ENCODE measurements at places on chromosomes 1 and 21.
A peak's percentile ranks its signal among the peaks of the same experiment; 100 is the strongest.

DNA sequence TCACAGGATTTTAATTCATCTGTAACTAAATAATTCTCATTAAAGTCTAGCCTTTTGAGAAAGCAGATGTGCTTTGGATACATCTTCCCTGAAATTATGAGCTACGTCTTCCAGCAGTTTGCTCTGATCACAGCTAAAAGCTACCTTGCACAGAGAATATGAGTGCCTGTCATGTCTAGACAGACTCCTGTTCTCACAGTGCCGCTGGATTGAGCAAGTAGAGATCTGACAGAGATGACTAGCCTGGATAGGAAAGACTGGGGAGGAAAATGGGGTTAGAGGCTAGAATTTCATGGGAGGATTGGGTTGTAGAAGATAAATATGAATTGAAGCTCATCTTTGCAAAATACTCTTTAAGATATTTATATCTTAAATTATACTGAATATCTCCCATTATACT, 24.1 kb downstream of the CEPT1 start:
- DNase-seq: no peak

GRCh38 chr21:15367061-15367626, 302.3 kb upstream of the NRIP1 start:
- no peak for DNase-seq

DNA sequence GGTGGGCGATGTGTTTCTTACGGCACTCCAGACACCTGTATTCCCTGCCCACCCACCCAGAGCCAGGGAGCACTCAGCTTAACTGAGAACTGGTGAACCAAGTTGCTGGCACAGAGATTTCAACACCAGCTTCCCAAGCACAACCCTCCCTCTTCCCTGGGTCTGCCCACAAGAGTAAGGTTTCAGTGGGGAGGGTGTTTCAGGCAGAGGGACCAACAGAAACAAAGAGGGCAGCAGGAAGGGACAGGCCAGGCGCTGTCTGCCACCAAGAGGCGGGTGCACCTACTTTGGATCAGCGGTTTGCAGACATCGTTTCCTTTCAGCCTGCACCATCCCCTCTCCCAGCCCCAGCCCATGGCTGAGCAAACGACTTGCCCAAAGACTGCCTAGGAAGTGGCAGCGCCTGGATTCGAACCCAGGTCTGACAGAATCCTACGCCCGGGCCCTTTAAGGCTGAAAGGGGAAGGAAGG, 21.9 kb upstream of the ALDH4A1 start:
- DNase-seq: no peak

DNA sequence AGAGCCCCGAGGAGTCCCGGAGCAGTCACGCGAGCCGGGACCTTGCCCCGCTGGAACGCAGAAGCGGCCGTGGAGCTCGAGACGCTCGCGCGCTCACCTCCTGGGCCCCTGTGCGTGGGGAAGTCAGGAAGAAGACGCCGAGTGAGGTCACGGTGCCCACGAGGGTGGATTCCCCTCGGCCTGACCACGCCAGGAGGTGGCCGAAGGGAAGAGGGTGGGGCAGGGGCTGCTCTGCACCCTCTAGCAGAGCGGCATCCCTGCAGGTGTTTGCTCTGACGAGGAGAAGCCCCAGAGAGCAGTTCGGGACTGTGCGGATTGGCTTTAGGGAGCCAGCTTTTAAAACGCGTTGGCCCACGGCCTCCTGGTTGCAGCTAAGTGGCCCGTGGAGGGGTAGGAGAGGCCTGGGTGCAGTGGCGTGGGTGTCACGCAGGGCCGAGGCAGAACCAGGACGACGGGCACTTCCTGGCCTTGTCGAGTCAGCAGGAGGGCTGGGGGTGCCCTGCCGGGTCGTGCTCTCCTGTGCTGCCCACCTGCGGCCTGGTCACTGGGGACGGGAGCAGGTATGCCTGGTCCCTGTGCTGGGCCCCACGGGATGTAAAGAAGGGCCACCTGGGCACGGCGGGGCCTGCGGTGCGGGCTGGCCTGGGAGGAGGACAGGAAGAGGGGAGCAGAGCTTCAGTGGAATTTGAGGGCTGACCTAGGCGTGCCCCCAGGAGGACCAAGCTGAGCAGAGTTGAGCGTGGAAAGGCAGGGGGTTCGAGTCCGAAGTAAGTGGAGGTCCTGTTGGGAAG, 1.0 kb downstream of the PDXK start:
- no peak for DNase-seq

DNA sequence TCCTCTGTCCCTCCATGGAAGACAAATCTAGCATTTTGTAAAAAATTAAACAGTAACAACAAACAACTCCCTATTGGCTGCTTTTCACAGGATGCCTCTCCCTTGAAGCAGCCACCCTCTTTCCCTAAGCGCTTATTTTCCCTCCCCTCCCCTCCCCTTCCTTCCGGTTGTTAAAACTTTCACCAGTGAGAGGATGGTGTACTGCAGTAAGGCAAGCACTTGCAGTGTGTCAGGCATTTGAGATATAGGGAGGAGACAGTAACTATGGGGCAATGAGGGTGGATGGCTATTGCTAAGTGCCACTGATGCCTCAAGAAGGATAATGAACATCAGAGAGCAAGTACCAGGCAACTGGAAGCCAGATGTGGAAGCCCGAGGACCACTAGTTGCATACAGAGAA, 19.1 kb upstream of the KIAA1614 start:
- no peak for DNase-seq

- peak; percentile 60 for DNase-seq
Observed at GRCh38 chr1:15975358-15975804, 520 bp downstream of the ZBTB17 start.

- DNase-seq: no peak
Observed at GRCh38 chr21:44548922-44549321, 2.4 kb downstream of the KRTAP10-2 start.

DNA sequence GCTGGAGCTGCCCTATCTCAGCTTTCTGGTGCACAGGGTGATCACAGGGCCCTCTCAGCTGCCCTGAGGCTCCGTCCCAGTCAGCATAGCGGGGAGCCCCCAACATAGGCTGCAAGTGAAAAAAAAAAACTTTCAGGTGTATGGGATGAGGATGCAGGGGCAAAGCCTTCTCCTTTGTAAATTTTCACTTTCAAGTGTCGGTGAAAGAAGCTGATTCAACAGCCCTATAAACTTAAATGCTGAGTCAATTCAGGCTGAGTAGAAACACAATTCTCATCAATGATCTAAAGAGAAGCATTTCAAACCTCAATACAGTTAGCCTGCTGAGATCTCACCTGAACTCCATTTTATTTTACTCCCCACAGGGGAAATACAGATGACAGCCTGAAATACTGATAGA, 171.2 kb downstream of the SEC16B start:
- no peak for DNase-seq

- DNase-seq: no peak
Observed at GRCh38 chr1:11507309-11507708, 28.4 kb downstream of the DISP3 start.

DNA sequence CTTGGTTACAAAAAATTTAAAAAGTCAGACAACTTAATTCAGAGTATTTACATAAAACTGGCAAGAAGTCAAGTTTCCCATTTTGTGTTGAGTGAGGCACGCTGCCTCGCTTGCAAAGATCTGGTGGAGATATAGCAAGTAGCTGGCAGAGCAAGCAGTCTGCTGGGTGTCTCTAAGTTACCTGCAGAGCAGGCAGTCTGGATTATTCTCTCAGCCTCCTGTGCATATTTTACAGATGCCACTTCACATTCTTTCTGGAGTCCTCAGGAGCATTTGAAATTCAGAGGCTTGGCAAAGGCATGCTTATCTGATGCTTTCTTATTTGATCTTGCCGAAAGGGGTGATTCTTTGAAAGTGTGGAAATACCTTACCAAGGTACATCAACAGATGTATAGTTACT, 640.4 kb upstream of the ADGRL4 start:
- no peak for DNase-seq

DNA sequence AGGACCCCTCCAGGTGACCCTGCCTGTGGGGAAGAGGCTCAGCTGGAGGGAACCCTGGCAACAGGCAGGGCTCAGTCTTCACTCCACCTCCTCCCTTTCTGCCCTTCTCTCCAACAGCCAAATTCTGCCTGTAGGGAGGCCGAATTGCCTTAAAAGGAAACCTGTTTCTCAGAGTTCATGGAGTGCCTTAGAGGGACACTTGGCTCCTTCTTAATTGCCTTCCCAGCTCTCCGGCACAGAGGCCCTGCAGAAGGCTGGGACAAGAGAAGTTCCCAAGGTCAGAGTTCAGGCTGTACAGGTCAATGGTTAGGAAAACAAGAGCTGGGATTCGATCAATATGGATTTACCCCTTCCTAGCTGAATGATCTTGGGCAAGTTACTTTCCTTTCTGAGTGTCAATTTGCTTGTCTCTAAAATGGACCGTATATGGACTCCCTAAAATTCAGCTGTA, 6.2 kb downstream of the CSRP1 start:
- DNase-seq: no peak

DNA sequence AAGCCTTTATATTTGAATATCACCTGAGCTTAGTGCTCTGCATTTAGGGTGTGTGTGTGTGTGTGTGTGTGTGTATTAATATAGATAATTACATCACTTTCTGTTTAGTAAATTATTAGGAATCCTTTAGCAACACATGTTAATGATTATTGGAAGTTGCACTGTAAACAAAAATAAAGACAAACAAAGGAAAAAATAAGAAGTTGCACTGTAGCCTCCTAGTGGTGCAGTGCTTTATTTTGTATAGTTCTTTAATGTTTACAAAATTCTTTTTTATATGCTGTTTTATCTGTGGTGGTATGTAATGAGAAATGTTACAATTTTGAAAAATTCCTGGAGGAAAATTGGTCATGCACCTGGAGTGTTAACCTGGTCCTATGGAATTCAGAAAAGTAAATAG, 69.2 kb downstream of the UBE4B start:
- no peak for DNase-seq

DNA sequence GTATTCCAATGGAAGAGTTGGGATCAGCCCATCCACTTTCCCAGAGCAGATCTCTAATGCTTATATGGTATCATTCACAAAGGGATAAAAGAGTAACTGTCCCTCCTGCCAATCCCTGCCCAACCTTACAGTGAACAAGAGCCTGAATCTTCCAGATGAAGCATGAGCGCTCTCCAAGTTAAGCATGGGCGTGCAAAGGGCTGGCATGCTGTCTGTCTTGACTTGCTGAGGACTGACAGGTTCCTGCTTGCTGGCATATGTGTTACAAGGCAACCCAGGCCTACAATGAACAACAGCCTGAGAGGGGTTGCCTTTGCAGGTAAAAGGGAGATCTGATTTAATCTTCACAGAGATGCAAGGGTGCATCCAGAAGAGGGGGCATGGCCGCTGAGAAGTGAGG, 155.6 kb upstream of the SOD1 start:
- no peak for DNase-seq

DNA sequence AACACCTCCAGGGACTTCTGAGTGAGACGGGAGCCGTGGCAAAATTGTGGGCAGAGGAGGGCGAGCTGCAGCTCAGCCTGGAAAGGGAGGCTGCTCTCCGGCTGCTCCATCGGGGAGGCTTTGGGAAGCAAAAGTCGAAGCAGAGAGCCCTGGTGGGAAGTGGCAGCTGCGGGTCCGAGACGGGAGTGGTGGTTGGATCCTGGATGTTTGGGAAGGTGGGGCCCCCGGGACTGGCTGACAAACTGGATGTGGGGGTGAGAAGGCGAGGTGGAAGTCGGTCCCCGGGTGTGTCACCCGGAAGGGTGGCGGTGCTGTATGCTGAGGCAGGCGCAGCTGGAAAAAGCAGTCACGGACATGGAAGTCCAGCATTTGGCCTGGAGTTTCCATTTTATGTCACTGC, 52.1 kb downstream of the KCNAB2 start:
- no peak for DNase-seq

DNA sequence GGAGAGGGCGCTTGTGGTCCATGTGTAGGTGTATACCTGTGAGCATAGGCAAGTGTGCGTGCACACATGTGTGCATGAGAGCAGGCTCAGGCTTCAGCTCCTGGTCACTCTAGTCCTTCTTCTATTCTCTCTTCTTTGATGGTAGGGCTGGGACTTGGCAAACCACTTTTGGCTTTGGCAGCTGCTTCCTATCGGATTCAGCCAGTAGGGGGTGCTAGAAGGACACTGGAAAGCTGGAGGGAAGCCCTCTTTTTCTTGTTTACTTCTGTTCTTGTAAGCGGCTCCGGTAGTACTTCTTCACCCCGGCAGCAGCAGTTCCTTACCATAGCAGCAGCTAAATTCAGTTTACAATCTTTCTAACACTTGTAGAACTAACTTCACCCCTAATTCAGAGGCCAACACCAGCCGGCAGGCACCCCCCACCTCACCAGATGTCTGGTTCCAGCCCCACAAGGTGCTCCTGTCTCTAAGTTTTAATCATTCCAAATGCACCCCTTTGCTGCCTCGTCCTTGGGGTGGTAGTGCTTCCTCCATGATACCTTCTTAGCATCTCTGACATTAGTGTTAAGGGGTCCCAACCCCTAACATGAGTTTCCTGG, 25.1 kb downstream of the NENF start:
- peak; percentile 46 for DNase-seq

- DNase-seq: no peak
Observed at GRCh38 chr1:15849775-15850324, 2.3 kb downstream of the SPEN start.

- no peak for DNase-seq
Observed at GRCh38 chr1:222817529-222817928, 2.7 kb downstream of the DISP1 start.

GRCh38 chr1:165419839-165420238, 25.1 kb downstream of the RXRG start:
- no peak for DNase-seq

DNA sequence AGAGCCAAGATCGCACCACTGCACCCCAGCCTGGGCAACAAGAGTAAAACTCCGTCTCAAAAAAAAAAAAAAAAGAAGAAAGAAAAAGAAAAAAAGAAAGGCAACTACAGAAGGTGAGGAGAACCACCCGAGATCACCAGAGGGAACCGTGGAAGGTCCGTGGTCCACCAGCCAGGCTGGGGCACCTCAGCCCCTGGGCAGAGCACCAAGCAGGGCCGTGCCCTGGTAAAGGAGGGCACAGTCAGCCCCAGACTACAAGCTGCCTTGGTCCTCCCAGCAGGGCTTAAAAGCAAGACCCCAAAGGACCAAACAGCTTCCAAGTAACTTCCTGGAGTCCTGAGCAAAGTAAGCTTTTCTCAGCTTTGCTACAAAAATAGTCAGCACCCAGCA, 8.8 kb upstream of the SAMD11 start:
- DNase-seq: no peak

DNA sequence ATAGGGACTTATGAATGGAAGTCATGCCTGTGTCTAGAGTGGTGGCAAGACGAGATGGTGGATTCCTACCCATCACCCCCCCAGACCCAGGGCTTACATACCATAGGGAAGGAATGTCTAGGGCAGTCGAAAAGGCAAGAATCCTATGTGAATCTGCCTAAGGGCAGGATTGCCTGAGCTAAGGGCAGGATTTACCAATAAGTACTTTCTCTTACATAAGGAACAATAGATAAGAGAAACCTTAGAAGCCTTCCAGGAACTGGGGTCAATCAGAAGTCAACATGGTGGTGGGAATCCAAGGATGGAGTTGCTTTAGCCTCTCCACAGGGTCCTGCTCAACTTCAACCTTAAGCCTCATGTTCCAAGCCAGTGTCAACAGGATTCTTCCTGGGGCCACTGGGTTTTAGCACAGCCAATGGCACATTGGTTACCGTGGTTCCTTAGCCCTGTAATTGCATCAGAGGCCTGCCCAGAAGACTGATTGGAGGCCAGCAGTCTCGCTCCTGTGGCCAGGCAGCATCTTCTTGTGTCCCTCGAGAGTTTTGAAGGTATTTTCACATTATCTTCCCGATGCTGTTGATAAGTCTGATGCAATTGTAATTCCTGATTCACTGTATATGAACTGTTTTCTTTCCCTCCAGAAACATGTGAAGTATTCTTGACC, 20.7 kb downstream of the BACE2 start:
- no peak for DNase-seq

- no peak for DNase-seq
Observed at GRCh38 chr1:89310976-89311375, 38.3 kb upstream of the GBP5 start.

- no peak for DNase-seq
Observed at GRCh38 chr1:43239484-43239883, 30.3 kb upstream of the TMEM125 start.

Measured in stimulated activated CD4-positive, alpha-beta T cell treated with anti-CD3 and anti-CD28 coated beads, Interleukin-1b, Interleukin-23, amount 100 ng/mL, for 24 hours (primary cell).